Tongue (tissue), 3 donors: ENCODE measurements at places on chromosomes 5 and 9. TPM values are rescaled to one million over a fixed set of nuclear protein-coding genes. Genes with fewer than 3 reads are reported as not detected.

DNA sequence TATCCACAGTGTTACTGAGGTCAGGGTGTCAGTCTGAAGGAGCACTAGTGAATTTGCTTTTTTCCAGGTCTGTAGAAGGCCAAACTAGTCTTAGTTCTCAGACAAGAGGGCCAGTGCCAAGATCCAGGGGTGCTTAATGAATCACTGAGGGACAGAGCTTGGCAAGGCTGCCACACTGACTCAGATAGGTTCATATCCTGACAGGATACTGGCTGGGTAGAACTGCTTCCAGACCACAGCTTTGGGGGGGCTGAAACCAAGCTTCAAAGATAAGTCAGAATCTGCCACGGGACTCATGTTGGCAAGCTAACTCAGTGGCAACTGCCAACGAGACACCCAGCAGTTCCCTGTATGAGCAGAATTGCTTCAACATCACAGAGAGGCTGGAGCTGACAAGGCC lies 1125.4 kb downstream of the EFNA5 start:
- no peak for DNase-seq

- no peak for DNase-seq
Measured at GRCh38 chr9:114311571-114312512, 11.1 kb upstream of the ORM1 start.

DNA sequence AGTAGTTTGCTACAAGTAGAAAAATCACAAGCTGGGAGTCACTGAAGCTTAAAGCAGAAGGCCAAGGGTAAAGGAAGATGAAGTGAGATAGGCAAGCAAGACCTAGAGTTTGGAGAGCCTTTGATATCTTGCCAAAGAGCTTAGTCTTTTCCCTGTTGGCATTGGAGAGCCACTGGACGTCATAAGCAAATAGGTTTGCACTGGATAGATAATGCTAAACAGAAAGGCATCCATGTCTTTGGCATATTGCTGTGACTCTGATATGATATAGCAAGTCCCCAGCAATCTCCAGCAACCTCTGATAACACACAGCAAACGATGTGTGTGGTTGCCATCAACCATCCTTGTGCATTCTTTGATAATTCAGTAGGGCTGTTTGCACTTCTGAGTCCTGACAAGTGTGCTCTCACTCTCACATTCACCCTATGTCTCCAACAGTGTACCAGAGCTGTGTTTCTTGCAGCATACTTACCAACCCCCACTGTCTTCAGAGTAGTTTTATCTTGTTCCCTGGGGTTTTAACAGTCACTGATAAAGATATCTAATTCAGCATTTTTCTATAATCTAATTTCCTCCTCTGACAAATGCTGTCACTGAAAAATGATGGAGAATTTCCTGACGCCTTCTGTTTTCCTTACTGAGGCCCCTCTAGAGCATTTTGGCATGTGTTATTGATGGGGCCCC lies 16.9 kb upstream of the FREM1 start:
- DNase-seq: no peak

Gene IFNK
- total RNA-seq: not detected

DNA sequence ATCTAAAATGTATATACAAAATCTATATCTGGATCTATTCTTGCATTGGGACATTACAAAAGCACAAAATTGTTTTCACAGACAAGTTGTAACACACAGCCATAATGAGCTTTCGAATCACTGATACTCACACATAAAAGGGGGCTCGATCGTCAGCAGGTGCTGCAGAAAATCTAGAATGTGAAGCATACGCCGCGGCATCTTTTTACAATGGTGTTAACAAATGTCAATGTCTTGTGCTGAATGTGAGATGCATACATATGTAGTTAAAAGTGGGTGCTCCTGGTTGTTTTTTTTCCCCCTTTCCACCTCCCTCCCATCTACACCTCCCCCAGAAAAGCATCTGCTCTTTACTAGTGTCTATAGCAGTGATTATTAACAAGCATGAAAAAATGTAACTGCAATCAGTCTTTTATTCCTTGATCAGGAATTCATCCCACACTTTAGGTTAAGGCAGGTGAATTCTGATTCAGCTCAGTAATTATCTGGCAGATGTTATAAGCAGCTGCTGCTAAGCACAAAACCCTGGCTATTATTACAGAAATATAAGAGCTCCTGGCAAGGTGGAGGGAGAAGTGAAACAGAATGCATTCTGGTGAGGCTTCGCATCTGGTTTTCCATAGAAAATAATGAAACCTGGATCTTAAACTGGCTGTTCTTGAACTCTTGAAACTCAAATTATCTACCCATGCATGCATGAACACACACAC lies 114.1 kb downstream of the MPDZ start:
- DNase-seq: no peak

Gene AK6
- total RNA-seq: 29.8 TPM

Gene NTNG2
- total RNA-seq: 1.3 TPM

Gene CTXN3
- total RNA-seq: 4.6 TPM

Gene VCP
- total RNA-seq: 201 TPM

DNA sequence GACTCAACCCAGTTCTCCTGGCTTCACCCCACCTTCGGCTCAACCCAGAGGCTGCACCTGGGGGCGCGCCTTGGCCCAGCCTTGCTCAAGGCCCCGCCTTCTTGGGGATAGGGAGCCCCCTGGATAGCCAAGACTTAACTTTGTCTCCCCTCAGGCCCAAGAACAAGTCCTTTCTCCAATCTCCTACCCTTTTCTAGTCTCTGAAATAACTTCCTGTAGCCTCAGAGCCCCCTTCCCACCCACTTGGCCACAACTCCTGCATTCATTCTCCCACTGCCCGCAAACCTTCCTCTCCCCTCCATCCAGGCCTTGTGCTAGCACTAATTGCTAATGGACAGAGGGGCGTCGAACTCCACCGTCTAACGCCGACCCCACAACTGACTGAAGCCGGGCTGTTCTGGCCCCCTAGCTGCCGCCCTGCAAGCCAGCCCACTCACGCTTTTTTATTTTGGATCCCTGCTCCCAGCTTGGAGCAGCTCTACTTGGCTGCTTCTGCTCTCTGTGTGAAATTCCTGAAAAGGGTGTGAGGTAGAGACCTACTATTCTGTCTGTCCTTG lies 579 bp upstream of the ASTN2 start:
- DNase-seq: peak; percentile 35

DNA sequence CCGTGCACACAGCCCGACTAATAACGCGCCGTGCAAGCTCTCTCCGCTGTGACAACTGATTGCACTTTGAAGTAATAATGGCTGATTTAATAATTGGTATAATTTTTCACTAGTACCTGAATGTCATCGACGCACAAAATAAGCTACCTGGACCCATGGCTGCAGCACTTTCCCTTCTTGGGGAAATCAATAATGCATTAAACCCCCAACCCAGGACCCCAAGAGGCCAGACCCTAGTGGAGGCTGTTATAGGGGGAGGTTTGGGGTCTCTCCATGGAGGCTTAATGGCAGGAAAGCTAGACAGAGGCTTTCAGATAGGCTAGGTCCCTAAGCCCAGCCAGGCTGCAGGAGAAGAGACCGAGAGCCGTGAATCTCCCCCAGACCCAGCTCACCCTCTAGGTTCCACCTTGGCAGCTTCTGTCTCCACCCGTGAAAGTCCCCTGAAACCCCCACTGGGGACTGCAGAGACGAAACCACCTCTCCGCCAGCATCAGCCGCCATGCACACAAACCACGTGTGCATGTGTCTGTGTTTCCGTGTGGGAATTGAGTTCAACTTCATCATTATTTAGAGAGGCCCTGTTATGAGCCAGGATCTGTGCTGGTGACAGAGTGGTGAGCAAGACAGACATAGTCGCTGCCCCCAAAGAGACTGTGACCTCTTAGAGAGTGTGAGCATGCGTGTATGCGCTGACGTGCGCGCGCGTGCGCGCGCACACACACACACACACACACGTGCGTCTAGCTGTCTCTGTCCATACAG lies 168.6 kb upstream of the MVB12B start:
- no peak for DNase-seq

Gene SLC1A3
- 24.2 TPM for total RNA-seq

DNA sequence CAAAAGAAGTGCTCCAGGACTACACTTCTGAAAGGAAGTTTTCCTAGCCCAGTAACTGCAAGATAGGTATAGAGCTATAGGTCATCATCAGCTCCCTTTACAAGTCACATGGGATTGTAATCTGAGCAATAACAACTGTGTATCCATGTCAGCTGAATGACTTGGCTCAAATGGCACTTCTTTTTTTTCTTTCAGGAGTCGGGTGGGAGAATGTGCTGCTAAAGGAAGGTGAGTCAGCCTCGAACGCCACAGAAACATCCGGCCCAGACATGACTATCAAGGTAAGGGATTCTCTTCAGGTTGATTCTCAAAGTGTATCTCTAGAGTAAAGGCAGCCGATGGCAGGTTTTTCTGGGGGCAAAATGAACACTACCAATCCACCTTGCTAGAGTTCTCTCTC lies 192.2 kb downstream of the C9orf152 start:
- DNase-seq: no peak

DNA sequence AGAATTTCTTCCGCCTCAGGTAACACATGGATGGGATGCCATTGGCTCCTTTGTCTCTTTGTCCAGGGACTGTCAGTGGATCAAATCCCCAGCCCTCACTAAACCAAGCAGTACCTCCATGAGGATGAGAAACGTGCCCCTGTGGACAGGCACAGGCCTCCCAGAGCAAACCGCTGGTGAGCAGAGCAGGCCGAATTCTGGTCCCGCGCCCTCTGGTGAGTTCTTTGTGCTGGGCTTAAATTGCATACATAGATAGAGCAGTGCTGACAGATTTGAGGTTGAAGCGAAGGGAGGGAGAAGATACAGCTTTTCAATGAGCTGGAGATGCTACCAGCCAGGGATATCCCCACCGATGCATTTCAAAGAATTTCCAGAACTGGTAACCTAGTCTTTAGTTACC lies 143.8 kb downstream of the HSD17B3 start:
- no peak for DNase-seq

DNA sequence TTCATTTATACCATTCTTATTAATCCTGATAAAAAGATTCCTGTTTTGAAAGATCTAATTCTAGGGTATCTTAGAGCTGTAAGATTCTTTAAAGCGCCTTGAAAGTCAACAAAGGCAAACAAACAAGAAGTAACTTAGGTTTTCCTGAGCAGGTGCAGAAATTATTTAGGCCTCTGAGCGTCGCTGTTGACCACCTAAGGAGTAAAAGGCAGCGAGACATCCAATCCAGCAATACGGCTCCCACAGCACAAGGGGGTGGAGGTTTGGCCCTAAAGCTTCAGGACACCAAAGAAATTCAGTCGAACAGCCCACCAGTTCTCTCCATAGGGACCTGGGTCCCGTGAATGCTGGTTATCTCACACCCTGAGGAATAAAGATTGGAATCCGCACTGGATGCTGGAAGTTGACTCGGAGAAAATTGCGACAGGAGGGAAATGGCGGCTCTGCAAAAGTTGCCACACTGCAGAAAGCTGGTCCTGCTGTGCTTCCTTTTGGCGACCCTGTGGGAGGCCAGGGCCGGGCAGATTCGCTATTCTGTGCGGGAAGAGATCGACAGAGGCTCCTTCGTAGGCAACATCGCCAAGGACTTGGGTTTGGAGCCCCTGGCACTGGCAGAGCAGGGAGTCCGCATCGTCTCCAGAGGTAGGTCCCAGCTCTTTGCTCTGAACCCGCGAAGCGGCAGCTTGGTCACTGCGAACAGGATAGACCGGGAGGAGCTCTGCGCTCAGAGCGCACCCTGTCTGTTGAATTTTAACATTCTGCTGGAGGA lies at the start of gene PCDHGA2:
Gene PCDHGA2 (plus strand): TSS at position 223 of the 769 bp plus-strand sequence.
- peak; percentile 59 for DNase-seq

DNA sequence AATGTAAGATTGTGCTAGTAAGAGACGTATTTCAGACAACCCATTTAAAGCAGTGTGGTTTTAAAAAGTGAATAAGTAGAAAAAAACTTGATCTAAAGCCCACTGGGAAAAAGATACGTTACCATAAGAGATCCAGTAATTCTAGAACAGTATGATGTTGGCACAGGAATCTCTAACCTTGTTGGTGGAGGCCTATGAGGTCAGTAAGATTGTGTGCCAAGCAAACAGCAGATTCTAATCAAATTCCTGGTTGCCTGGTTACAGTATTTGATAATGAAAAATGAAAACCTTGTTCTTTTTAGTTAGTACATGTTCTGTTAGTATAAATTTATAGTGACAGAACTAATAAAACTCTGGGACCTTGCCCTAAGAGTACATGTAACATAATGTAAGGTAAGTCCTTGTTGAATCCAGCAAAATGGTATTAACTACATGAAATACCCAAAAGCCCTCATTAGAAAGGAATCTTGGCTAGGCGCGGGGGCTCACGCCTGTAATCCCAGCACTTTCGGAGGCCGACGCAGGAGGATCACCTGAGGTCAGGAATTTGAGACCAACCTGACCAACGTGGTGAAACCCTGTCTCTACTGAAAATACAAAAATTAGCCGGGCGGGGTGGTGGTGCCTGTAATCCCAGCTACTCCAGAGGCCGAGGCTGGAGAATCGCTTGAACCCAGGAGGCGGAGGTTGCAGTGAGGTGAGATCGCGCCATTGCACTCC lies 33.2 kb upstream of the DMXL1 start:
- DNase-seq: no peak

DNA sequence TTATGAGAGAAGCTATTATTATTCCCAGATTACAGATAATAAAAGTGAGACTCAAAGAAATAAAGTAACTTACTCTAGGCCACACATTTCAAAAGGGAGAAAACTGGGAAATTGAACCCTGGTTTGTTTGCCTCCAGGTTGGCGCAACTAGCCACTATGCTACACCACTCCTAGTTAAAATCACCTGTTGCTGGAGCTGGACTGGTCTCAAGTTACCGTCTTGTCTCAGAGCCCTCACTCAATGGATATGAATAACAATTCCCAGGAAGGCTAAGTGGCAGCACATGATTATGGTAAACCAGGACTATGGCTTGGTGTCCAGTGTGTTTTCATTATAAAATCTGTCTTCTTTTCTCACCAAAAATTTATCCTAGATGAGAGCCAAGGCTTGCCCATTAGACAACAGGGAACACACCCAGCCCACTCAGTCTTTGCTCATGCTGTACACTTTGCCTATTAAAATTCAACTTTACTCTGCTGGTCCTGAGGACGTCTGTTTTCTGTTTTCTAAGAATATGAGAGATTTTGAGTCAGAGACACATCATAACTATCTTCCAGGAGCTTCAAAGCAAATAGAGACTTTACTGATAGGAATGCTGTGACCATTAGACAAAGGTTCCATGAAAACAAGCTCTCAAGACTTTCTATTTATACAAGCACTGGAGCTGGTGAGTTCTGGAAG lies 58.1 kb downstream of the ADRB2 start:
- no peak for DNase-seq

- DNase-seq: peak; percentile 61
Measured at GRCh38 chr5:61575103-61575502, 243.0 kb downstream of the ZSWIM6 start.

Gene OR1N2
- not detected for total RNA-seq

Gene STXBP1
- total RNA-seq: 12.8 TPM
